G401 (cell line): ENCODE measurements at places on chromosomes 16 and 17. TPM values are rescaled to one million over a fixed set of nuclear protein-coding genes. Genes with fewer than 3 reads are reported as not detected.

ZFPM1 gene
- total RNA-seq = 0.55 and 1.2 TPM in 2 replicates

AIPL1 gene
- not detected in 2 replicates for total RNA-seq

CA7 gene
- not detected in 2 replicates for total RNA-seq

PITPNC1 gene
- total RNA-seq = 19.9 and 24.0 TPM in 2 replicates

GDPD3 gene
- total RNA-seq = 0.12 TPM in 1 of 2 replicates, not detected in the other

SMIM5 gene
- total RNA-seq = not detected in 2 replicates

SPATA32 gene
- total RNA-seq = not detected in 2 replicates

KCNH4 gene
- not detected in 2 replicates for total RNA-seq

NT5C3B gene
- total RNA-seq = 75.8 and 77.8 TPM in 2 replicates

CHAD gene
- total RNA-seq = not detected in 2 replicates

SULT1A2 gene
- total RNA-seq = 0.98 TPM in 1 of 2 replicates, not detected in the other

RND2 gene
- total RNA-seq = 10.4 and 10.9 TPM in 2 replicates
